NCI-H226 (cell line): ENCODE measurements at places on chromosomes 3 and 15.

- DNase-seq: no peak
Measured at GRCh38 chr3:48795997-48796732, 51.5 kb downstream of the PRKAR2A start.

DNA sequence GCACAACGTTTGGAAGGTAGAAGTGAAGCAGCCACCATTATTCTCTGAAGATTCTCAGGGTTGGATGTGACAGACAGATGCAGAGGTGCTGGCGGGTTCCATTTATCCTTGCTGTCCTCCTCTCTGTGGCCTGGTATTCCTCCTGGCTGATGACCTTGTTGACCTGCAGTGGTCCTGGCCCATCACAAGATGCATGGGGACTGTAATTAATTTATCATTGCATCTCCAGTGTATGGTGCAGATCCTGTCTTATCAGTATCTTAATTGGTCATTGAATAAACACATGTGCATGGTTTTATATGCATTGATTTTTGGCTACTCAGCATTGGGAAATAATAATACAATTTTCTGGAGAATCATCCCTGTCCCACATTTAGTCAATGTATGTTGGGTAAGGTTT is 259.4 kb upstream of the LRRFIP2 start:
- DNase-seq: no peak

- DNase-seq: no peak
Measured at GRCh38 chr3:45054196-45054857, 28.2 kb downstream of the CLEC3B start.

DNA sequence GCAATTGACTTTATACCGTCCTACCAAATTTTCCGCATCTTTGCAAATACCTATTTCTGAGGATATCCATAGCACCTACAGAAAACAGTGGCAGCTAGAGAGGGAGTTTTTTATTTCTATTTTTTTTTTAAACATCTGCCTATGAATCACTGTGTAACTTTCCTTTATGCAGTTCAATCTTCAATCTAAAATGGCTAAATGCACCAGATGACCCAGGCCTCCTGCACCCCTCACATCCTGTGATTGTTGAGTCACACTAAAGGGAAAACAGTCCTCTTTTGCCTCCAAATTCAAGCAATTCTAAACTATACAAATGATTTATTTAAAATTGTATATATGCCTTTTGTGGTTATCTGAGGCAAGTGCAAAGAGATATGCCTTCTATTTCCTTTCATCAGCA is 20.1 kb upstream of the BCL6 start:
- DNase-seq: no peak

GRCh38 chr3:108051005-108051404 is 39.8 kb downstream of the CD47 start:
- peak; percentile 9 for DNase-seq

- DNase-seq: no peak
Measured at GRCh38 chr3:135199137-135199536, 404.1 kb downstream of the EPHB1 start.

- no peak for DNase-seq
Measured at GRCh38 chr15:61041886-61042285, 187.2 kb downstream of the RORA start.

DNA sequence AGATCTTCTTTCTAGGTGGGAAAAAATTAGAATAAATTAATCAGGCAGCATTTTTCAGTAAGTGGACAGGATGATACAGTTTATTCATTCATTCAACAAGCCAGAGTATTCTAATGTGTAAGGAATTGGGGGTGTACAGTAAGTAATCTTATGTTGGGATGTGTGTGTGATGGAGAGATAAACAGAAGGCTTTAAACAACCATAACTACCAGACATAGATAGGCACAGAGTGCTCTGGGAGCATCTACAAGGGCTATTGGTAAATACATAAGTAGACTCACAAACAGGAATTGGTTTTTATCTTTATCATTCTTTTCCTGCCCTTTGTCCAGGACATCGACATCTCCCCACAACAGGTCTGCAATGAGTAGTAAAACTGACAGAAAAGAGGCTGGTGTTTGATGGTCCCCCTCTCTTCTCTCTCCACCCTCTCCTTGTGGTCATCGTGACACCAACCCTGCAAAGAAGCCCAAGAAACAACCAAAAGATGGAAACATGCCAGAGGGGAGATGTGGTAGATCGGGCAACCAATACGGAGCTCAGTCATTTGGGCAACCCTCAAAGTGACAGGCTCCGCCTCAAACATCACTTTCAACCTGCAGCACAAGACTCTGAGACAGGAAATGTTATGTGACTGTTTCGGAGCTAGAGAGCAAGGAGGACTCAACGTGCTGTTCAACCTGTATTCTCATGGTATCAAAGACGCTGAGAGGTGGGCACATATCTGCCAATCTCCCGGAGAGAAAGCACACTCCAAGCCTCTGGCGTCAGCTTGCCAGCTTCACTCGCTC is 28.7 kb upstream of the B3GNT5 start:
- DNase-seq: no peak

GRCh38 chr15:45148076-45149059 is 18.6 kb downstream of the DUOX1 start:
- DNase-seq: peak; percentile 10

GRCh38 chr3:51942603-51943450 is 664 bp downstream of the PARP3 start:
- peak; percentile 71 for DNase-seq

DNA sequence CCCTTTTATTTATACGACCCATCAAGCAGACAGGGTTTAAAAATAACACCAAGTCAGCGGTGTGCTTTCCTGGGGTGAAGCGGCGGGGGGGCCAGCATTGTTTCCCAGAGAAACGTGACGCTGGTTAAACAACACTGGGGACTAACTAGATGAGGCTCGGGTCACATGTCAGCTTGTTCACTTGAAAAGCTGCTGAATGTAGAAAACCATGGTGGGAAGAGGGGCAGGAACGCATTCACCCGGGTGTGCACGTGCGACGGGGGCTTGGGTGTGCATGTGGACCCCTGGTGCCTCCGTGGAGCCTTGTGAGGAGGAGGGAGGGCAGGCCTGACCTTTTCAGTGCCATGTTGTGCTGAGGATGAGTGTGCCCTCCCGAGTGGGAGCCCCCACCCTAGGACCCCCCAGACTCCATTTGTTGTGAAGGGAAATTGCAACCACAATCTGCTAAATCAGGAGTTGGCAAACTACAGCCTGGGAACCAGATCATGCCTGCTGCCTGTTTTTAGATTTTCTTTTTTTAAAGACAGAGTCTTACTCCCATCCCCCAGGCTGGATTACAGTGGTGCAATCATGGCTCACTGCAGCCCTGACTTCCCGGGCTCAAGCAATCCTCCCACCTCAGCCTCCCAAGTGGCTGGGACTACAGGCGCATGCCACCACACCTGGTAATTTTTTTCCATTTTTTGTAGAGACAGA is 70.4 kb upstream of the CMTM7 start:
- DNase-seq: no peak

DNA sequence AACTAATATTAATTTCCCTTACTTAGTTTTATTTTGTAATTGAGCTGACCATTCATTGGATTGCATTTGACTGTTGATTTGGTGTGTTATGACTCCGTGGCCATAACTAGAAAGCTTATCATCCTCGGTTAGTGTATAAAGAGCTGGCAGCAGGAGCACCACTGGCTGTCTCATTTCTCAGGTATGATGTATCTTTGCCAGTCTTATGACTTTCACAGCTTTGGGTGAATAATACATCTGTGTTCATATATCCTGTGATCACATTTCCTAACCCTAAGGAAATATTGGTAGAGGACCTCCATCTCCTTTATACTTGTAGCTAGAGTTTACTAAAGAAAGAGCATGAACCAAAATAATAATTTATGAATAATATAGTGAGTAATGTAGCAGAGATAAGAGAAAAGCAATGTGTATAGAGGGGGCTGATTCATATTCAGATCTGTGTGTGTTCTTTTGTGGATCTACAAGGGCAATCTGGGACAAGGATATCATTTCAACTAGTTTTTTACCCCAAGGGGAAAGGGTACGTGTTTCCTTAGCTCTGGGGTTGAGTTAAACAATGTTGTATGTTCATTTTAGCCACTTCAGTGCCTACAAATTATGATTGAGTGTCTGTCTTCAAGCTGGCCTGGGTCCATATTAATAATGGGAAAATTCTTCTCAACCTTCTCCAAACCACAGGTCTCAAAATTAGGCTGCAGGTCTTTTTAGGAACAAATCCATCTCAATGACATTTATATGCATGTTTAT is 901.7 kb downstream of the NTRK3 start:
- peak; percentile 98 for DNase-seq
